ENCODE measurements at places on chromosomes 4 and X. TPM values are rescaled to one million over a fixed set of nuclear protein-coding genes. Genes with fewer than 3 reads are reported as not detected.

ANXA3 gene
- 0.64 TPM for total RNA-seq

DNA sequence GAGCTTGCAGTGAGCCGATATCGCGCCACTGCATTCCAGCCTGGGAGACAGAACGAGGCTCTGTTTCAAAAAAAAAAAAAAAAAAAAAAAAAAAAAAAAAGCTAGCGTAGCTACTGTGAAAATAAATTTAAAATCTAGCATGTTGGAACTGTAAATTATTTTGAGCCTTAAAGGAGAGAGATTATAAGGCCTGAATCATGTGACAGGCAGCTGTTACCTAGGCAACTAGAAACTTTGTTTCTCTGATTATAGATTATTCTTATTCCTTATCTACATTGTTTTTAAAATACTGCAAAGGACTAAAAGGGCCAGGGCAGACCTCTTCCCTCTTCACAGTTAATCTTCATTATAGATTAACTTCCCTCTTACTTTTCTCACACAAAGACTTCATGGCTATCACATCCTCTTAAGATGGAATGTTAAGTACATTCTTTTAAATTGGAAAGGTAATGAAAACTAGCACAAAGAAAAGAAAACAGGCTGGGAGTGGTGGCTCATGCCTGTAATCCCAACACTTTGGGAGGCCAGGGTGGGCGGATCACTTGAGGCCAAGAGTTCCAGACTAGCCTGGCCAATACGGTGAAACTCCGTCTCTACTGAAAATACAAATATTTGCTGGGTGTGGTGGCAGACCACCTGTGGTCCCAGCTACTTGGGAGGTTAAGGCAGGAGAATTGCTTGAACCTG is 21.1 kb upstream of the PDS5A start:
- DNase-seq: no peak

KLF8 gene
- 15.2 TPM for total RNA-seq

DNA sequence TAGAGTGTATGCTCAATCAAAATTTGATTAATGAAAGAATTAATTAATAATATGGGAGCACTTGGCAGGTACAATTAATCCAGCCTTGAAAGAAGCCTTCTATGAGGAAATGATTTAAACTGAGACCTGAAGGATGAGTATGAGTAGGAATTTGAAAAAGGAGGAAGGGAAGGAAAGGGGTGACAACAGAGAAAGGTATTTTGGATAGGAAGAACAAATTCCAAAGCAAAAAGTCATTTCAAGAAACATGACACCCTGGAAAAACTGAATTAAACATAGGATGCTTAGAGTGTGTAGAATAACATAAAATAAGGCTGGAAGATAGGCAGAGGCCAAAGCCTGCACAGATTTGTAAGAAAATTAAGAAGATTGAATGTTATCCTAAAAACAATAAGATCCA is 29.6 kb downstream of the PHOX2B start:
- no peak for DNase-seq

Measured in activated B cell treated with CpG ODN at 0.5 μM for 24 hours (primary cell).